Osteocyte (in vitro differentiated cells): ENCODE measurements at places on chromosomes 16 and 17. TPM values are rescaled to one million over a fixed set of nuclear protein-coding genes. Genes with fewer than 3 reads are reported as not detected.

RNF40 gene
- 116 and 118 TPM in 2 replicates for total RNA-seq

DNA sequence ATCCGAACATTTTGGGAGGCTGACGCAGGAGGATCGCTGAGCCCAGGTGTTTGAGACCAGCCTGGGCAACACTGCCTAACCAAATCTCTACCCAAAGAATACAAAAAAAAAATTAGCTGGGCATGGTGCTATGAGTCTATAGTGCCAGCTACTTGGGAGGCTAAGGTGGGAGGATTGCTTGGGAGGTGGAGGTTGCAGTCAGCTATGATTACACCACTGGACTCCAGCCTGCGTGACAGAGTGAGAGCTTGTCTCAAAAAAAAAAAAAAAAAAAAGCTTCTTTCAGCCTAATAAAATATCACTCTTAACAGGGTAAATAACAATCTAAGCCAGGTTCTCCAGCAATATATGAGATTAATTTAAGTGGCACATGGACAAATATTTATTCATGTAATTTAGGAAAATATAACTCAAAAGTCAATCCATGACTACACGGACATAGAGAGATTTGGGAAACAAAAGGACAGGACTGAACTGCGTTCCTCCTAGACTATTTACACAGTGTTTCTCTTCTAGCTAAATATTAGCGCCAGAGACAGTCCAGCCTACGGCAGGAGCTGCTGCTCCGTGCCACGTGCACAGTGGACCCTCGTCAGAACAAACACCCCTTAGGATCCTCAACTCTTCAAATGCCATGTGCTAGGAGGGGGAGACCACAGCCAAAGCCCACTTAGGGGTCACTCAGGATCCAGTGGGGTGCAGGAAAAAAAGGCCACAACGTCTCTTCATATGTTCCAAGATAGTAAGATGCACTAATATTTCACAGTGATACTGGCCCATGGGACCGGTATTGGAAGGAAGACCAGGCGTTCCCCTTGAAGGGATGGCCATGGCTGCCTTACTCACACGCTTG lies 8.7 kb downstream of the USP36 start:
- H3K27ac ChIP-seq: no peak overlapping the region
- no peak overlapping the region for H3K4me3 ChIP-seq
- DNase-seq: no peak
- no peaks in the 10 kb centered on the region for H3K27me3 ChIP-seq

KRT27 gene
- total RNA-seq: not detected in 2 replicates

DNA sequence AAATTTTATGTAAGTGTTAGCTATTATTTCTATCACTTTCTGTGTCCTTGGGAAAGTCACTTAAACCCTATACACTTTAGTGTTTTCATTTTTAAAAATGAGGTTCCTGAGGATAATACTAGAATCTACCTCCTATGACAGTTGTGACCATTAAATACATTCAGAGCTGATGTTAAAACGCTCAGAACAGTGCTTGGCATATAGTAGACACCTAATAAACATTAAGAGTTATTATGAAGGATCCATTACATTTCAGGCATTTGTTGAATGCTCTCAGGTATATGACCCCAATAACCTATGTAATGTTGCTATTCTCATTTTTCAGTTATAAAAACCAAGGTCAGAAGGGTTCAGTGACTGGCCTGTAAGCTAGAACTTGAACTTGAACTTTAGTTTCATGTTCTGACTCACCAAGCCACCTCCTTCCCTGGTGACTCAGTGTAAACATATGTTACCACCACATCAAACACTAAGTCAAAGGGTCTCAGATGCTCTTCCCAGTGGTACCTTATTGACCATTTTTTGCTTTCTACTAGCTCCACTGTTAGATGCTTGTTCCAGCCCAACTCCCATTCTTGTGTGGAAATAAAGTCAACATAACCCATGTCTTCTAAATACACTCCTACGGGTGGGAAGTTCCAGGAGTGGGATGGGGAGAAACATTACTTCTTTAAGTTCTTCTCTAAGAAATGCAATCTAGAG lies 47.6 kb downstream of the HSD17B2 start:
- no peak for DNase-seq
- no peak overlapping the region for H3K27ac ChIP-seq
- H3K36me3 ChIP-seq: no peaks in the 10 kb centered on the region
- H3K4me1 ChIP-seq: no peaks in the 10 kb centered on the region
- peaks cover 10% of the 10 kb centered on the region for H3K27me3 ChIP-seq

DNA sequence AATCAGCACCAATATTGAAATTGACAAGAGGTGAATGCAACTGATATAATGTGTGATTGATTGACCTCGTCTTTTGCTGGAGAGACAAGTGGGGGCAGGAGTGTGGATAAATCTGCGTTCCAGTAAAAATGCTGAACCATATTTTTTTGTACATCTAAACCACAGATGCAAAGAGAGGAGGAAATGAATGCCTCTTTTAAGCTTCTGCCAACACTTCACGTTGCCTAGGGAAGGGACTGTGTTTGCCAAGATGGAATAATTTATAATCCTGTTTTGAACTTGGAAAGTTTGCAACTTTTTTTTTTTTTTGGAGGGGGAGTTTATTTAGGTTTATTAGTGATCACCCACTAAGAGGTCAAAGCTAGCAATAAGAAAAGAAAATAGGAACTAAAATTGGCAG lies 288.2 kb upstream of the EEF2KMT start:
- H3K4me1 ChIP-seq: no peaks in the 10 kb centered on the region
- no peaks in the 10 kb centered on the region for H3K36me3 ChIP-seq
- H3K27me3 ChIP-seq: no peaks in the 10 kb centered on the region
- no peak overlapping the region for H3K27ac ChIP-seq

- DNase-seq: no peak
- H3K27ac ChIP-seq: no peak overlapping the region
- peaks cover 2% of the 10 kb centered on the region for H3K36me3 ChIP-seq
- no peak overlapping the region for H3K4me3 ChIP-seq
Observed at GRCh38 chr17:33435721-33436301, 142.7 kb upstream of the ASIC2 start.

DNA sequence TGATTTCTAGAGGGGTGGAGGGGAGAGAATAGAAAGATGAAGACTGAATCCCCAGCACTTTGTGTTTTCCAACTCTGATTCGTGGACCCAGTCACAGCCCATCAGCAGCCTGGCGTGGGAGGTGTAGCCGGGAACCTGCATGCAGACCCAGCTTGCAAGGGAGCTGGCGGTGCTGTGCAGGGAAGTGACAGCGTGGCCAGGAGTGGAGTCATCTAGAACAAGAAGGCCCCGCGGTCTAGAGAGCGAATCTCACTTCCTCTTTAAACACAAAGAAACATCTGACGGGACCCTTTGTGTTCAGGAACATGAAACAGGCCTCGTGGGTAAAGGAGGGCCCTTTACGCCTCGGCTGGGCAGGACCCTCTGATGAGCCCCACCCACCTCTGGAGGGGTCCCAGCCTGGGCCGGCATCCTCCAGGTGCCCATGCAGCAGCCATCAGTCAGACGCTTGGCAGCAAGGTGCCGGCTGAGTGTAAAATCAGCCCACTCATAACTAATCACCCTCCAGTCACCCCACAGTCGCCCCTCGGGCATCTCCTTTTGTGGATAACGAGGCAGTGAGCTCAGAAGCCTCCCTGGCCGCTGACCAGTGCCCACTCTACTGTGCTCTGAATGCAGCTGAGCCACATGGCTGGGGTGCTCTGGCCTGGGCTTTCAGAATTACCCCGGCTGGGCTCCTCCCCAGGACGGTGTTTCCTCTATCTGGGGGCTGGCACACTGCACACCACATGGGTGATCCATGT lies 4.4 kb downstream of the SNAI3 start:
- H3K4me1 ChIP-seq: peaks cover 2% of the 10 kb centered on the region
- no peaks in the 10 kb centered on the region for H3K36me3 ChIP-seq
- DNase-seq: no peak

DNA sequence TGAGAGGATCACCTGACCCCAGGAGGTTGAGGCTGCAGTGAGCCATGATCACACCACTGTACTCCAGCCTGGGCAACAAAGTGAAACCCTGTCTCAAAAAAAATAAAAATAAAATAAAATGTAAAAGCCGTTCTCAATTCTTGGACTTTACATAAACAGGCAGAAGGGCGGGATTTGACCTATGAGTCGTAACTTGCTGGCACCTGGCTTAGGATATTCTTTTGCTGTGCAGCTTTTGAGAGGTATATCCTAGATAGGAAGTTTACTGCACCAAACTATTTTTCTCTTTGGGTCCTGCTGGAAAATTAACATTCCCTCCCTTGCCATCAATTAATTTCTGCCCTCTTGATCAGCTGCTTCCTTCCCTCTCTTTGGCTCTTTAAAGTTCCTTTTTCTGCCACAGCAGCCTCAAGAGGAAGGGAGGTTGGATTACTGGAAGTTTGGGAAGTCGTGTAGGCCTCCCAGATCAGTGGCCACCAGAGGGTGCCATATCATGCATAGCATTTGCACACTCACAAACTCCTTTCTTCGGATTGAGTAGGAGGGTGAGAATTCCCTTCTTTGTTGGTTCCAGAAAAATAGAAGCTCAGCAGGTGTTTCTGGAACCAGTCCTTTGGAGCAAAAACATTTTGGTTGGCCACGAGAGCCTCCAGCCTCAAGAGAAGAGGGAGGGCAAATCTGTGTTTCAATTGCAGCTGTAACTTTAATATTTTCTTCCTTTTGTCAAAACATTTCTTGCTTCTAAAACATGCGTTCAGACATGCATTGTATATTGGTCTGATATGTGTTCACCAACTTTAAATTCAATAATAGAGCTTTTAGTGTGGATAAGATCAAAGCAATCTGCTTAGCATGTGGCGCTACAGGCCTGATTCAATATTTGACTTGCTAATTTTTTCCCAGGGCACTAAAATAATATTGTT lies 147.3 kb downstream of the CCDC182 start:
- no peak overlapping the region for H3K4me3 ChIP-seq
- no peak for DNase-seq
- no peaks in the 10 kb centered on the region for H3K27me3 ChIP-seq
- H3K4me1 ChIP-seq: peaks cover 26% of the 10 kb centered on the region
- H3K36me3 ChIP-seq: peaks cover 2% of the 10 kb centered on the region
- peak overlapping the region; percentile 20 for H3K27ac ChIP-seq

- DNase-seq: no peak
- no peak overlapping the region for H3K27ac ChIP-seq
Observed at GRCh38 chr17:72778169-72779151, 314.0 kb downstream of the SLC39A11 start.

POLR3E gene
- 34.4 and 44.1 TPM in 2 replicates for total RNA-seq

GRCh38 chr16:78729687-78730086 lies 630.2 kb downstream of the WWOX start:
- no peaks in the 10 kb centered on the region for H3K27me3 ChIP-seq
- no peak overlapping the region for H3K27ac ChIP-seq
- H3K36me3 ChIP-seq: no peaks in the 10 kb centered on the region
- H3K4me3 ChIP-seq: no peak overlapping the region

DNA sequence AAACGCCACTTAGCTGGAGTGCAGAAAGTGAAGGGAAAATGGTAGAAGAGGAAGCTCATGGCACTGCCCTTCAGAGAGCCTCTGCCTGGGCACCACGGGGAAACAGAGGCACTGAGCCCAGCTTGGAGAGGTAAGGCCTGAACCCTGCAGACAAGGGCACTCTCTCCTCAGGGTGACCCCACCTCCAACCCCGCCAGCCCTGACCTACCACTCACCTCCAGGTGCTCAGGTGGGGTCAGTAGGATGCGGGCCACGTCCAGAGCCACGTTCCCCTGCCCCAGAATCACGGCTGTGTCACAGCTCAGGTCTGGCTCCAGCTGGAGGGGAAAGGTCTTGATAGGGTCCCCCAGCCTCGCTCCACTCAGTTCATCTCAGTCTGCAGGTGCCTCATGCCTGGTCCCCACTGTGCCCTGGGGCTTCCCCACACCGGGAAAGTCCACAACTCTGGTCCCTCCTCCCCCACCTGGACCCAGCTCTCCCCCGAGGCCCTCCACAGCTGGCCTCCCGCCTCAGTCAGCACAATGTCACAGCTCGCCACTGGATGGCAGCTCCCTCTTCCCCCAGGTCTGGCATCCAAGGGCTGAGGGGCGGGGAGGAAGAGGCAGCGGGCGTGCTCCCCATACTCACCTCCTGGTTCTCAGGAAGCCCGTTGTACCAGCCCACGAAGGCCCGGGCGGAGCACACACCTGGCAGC lies 6.0 kb upstream of the GRIN2C start:
- no peak overlapping the region for H3K27ac ChIP-seq
- peaks cover 7% of the 10 kb centered on the region for H3K27me3 ChIP-seq
- no peak for DNase-seq
- H3K4me1 ChIP-seq: peaks cover 12% of the 10 kb centered on the region
- peaks cover 7% of the 10 kb centered on the region for H3K36me3 ChIP-seq
- H3K4me3 ChIP-seq: no peak overlapping the region

DNA sequence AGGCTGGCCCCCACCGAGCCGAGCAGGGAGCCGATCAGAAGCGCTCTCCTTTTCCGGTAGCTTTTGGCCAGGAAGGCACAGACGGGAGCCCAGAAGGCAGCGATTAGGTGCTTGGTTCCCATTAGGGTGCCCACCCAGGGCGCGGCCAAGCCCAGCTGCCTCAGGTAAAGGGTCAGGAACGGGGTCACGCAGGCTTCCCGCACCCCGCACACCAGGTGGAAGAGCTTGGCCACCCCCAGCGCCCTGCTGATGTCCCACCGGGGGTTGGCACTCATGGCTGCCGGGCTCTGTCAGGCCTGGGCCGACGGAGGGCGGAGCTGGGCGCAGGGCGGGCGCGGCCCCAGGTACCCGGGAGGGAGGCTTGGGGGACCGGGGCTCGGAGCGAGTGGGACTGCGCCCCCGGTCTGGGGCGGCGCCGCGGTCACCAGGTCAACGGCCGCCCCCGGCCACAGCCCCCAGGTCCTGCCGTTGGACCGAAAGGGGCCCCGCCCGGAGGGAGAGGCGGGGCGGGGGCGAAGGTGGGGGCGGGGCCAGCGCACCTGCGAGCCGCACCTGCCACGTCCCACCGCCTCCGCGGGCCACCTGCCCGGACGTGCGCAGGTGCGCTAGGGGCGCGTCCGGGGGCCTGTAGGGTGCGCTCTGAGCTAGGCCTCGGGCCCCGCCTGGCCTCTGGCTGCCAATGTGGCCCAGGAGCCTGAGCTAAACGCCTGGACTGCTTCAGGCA lies at the start of gene MFSD6L:
MFSD6L (minus strand) TSS at position 520 of the 724 bp plus-strand sequence; CDS start at position 275, 245 bp downstream.
- no peak within 1 kb of the TSS for H3K27ac ChIP-seq
- H3K4me1 ChIP-seq: peaks cover 11% of the 10 kb centered on the region
- peak; percentile 69 for DNase-seq
- H3K36me3 ChIP-seq: no peaks in the 10 kb centered on the region
- no peak within 1 kb of the TSS for H3K4me3 ChIP-seq
- peaks cover 2% of the 10 kb centered on the region for H3K27me3 ChIP-seq

OTOA gene
- total RNA-seq: 0.08 TPM in 1 of 2 replicates, not detected in the other

ATPAF2 gene
- 21.8 and 26.6 TPM in 2 replicates for total RNA-seq

- H3K36me3 ChIP-seq: no peaks in the 10 kb centered on the region
- no peak for DNase-seq
- H3K27me3 ChIP-seq: peaks cover 21% of the 10 kb centered on the region
- no peak overlapping the region for H3K27ac ChIP-seq
- H3K4me3 ChIP-seq: peak overlapping the region; percentile 48
Observed at GRCh38 chr16:57371494-57372371, 557 bp upstream of the CX3CL1 start.

GRCh38 chr16:67024384-67025209 lies 4.4 kb upstream of the CBFB start:
- H3K4me3 ChIP-seq: no peak overlapping the region
- peak; percentile 34 for DNase-seq
- H3K36me3 ChIP-seq: no peaks in the 10 kb centered on the region
- H3K27me3 ChIP-seq: no peaks in the 10 kb centered on the region

CCT6B gene
- total RNA-seq: 3.2 and 3.6 TPM in 2 replicates

GRCh38 chr17:850086-850850 lies 68.1 kb downstream of the MRM3 start:
- no peak overlapping the region for H3K4me3 ChIP-seq
- peaks cover 41% of the 10 kb centered on the region for H3K4me1 ChIP-seq
- H3K27me3 ChIP-seq: no peaks in the 10 kb centered on the region
- DNase-seq: no peak
- peaks cover 3% of the 10 kb centered on the region for H3K36me3 ChIP-seq
- peak overlapping the region; percentile 60 for H3K27ac ChIP-seq

- no peak overlapping the region for H3K27ac ChIP-seq
- no peak overlapping the region for H3K4me3 ChIP-seq
- H3K27me3 ChIP-seq: no peaks in the 10 kb centered on the region
- H3K36me3 ChIP-seq: peaks cover 10% of the 10 kb centered on the region
Observed at GRCh38 chr17:69535016-69535570, 120.6 kb downstream of the MAP2K6 start.
